Esophagus squamous epithelium (tissue), 5 donors: ENCODE measurements at places on chromosomes 2 and 18. TPM values are rescaled to one million over a fixed set of nuclear protein-coding genes. Genes with fewer than 3 reads are reported as not detected.

DNA sequence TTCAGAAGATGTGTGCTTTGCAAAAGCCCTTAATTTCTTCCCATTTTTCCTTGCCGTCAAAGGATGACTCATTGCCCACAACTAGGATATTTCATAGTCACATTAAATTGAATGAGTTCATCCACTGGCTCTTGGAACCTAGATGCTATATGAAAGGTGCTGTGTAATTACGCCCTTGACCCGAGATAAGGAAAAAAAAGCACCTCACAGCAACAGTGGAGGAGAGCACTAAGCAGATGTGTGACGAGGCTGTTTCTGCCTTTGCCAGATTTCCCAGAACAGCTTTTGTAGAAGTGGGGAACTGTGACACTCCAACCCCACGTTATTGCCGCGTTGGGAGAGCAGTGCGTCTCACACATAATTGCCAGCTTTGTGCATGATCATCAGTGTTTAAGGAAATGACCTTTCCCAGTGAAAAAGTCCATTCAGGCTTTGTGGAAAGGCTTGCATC is 33.3 kb upstream of the TMEM87B start:
- no peak overlapping the region for H3K4me3 ChIP-seq
- no peak overlapping the region for H3K27ac ChIP-seq
- H3K27me3 ChIP-seq = no peaks in the 10 kb centered on the region
- no peaks in the 10 kb centered on the region for H3K36me3 ChIP-seq

DNA sequence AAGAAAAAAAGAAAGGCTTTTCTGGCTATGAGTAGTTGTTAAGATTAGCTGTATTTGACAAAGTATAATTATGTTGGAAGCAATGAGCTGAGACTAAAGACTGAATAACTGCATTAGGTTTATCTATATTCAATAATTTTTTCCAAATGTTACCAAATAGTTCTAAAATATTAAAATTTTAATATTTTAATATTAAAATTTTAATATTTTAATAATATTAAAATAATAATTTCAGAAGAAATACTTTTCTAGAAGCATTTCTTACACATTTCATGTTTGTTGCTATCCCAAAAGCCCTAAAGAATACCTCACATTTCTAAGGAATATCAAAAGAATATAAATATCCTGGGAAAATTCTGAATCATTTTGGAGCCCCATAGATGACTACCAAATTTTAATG is 74.7 kb downstream of the LRP2 start:
- H3K4me1 ChIP-seq = no peaks in the 10 kb centered on the region
- no peaks in the 10 kb centered on the region for H3K36me3 ChIP-seq
- no peak overlapping the region for H3K27ac ChIP-seq
- H3K27me3 ChIP-seq = no peaks in the 10 kb centered on the region
- no peak for DNase-seq
- H3K4me3 ChIP-seq = no peak overlapping the region

DNA sequence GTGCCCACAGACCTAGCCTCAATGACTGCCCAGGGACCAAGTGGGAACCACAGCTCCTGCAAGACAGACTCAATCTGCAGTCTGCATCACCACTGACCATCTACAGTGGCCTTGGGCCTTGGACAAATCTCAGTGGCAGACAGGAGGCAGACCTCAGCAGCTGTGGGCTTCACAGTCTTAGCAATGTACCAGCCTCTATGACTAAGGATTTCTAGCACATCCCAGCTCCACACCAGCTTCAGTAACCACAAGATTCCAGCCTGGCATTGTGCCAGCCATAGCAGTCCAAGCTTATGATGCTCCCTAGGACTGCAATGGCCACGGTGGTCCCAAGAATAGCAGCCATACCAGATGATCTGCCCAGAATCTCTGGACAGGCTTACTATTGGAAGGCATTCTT is 19.6 kb upstream of the WDR75 start:
- no peak overlapping the region for H3K27ac ChIP-seq
- no peaks in the 10 kb centered on the region for H3K36me3 ChIP-seq
- DNase-seq = no peak
- H3K27me3 ChIP-seq = no peaks in the 10 kb centered on the region
- H3K4me3 ChIP-seq = no peak overlapping the region
- no peaks in the 10 kb centered on the region for H3K4me1 ChIP-seq

GRCh38 chr2:66443186-66443978 is 8.5 kb downstream of the MEIS1 start:
- H3K36me3 ChIP-seq = no peaks in the 10 kb centered on the region
- peak overlapping the region; percentile 92 for H3K27ac ChIP-seq
- DNase-seq = no peak
- H3K4me3 ChIP-seq = peak overlapping the region; percentile 72

SERPINB11 gene
- 13.5 TPM for total RNA-seq

GRHL1 gene
- 76.3 TPM for total RNA-seq

GRCh38 chr18:11565716-11566115 is 43.7 kb upstream of the SLC35G4 start:
- H3K4me3 ChIP-seq = no peak overlapping the region
- no peaks in the 10 kb centered on the region for H3K36me3 ChIP-seq
- no peak for DNase-seq
- H3K27me3 ChIP-seq = peaks cover 5% of the 10 kb centered on the region
- H3K4me1 ChIP-seq = no peaks in the 10 kb centered on the region

SP140 gene
- 0.92 TPM for total RNA-seq

SCRN3 gene
- 15.1 TPM for total RNA-seq

DNA sequence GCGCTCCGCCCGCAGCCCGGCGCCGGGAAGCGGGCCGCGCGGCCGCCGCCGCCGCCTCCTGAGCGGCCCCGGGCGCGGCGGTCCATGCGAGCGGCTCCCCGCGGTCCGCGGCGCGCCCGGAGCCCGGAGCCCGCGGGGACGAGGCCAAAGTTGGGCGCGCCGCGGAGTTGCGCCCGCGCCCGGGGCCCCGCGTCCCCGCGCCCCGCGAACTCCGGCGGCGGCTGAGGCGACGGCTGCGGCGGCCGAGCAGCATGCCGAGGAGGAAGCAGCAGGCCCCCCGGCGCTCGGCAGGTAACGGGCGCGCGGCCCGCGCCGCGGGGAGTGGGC is 992 bp downstream of the TSHZ1 start:
- H3K27me3 ChIP-seq = no peaks in the 10 kb centered on the region
- peak overlapping the region; percentile 94 for H3K27ac ChIP-seq
- peak overlapping the region; percentile 96 for H3K4me3 ChIP-seq
- DNase-seq = no peak
- no peaks in the 10 kb centered on the region for H3K36me3 ChIP-seq

TXNDC9 gene
- total RNA-seq = 32.8 TPM

GRCh38 chr2:48845684-48846083 is 90.2 kb upstream of the LHCGR start:
- DNase-seq = no peak
- no peaks in the 10 kb centered on the region for H3K36me3 ChIP-seq

- peaks cover 22% of the 10 kb centered on the region for H3K27me3 ChIP-seq
- H3K36me3 ChIP-seq = no peaks in the 10 kb centered on the region
- H3K27ac ChIP-seq = peak overlapping the region; percentile 47
- no peaks in the 10 kb centered on the region for H3K4me1 ChIP-seq
Observed at GRCh38 chr2:42053791-42054701, 6.2 kb downstream of the PKDCC start.

- no peaks in the 10 kb centered on the region for H3K27me3 ChIP-seq
- no peaks in the 10 kb centered on the region for H3K4me1 ChIP-seq
- no peak for DNase-seq
- no peaks in the 10 kb centered on the region for H3K36me3 ChIP-seq
- H3K4me3 ChIP-seq = no peak overlapping the region
- H3K27ac ChIP-seq = no peak overlapping the region
Observed at GRCh38 chr2:67032076-67032475, 365.1 kb upstream of the ETAA1 start.

- no peak for DNase-seq
- peaks cover 43% of the 10 kb centered on the region for H3K4me1 ChIP-seq
- no peaks in the 10 kb centered on the region for H3K36me3 ChIP-seq
- H3K4me3 ChIP-seq = no peak overlapping the region
- H3K27me3 ChIP-seq = no peaks in the 10 kb centered on the region
Observed at GRCh38 chr2:20648831-20649230, 2.1 kb downstream of the HS1BP3 start.

MYO7B gene
- total RNA-seq = not detected

- no peak overlapping the region for H3K27ac ChIP-seq
- no peak for DNase-seq
- no peaks in the 10 kb centered on the region for H3K36me3 ChIP-seq
- no peaks in the 10 kb centered on the region for H3K4me1 ChIP-seq
- H3K4me3 ChIP-seq = no peak overlapping the region
Observed at GRCh38 chr18:26215247-26215970, 10.8 kb upstream of the TAF4B start.

DNA sequence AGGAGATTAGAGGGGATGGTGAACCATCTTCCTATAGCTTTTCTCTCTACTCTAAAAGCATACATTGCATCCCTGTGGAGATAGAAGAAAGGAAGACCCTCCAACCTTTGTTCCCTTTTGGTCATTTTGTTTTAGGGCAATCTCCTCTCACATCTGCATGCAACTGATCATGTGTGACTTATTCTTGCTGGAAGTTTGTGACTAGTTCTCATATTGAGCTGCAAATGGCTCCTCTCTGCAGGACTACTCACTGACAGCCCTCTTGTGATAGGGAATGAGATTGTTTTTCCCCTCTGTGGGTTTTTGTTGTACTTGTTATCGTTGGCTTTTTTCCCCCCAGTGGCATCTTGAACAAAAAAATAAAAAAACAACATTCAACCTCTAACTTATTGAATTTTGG is 416.0 kb upstream of the CNTNAP5 start:
- H3K36me3 ChIP-seq = no peaks in the 10 kb centered on the region
- no peaks in the 10 kb centered on the region for H3K4me1 ChIP-seq
- H3K4me3 ChIP-seq = no peak overlapping the region
- no peak overlapping the region for H3K27ac ChIP-seq
- no peak for DNase-seq

DNA sequence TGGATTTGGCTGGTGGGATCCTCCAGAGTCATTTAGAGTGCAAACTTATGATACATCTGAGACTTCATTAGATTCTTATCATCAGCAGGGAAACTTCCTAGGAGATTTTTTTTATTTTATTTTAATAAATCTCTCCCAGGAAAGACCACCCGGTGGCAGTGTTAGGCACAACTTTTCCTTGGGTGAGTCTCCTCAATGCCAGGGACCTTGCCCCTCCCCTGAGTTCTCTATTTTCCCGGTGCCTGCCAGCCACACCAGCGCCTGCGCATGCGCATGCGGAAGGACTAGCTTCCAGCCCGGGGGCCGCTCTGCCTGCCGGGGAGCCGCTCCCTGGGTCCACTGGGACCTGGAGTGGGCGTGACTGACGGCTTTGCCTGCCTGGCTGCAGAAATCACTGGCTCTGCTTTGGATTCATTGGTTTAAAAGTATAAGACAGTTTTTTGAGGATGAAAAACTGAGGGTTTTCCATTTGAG is 86.6 kb downstream of the TMEM182 start:
- DNase-seq = no peak
- peaks cover 15% of the 10 kb centered on the region for H3K27me3 ChIP-seq
- no peaks in the 10 kb centered on the region for H3K4me1 ChIP-seq
- H3K4me3 ChIP-seq = no peak overlapping the region
- no peak overlapping the region for H3K27ac ChIP-seq

DNA sequence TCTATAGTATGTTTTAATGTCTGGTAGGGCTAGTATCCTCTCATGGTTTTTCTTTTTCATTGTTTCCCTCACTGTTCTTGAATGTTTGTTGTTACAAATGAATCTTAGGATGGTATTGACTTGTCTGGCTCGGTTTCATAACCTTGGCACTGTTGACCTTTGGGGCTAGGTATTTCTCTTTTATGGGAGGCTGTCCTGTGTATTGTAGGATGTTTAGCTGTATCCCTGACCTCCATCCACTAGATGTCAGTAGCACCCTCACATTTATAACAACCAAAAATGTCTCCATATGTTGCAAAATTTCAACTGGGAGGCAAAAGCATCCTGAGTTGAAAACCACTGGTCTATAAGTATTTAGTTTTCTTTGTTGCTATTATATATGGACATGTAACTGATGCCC is 7.0 kb upstream of the AOX1 start:
- no peak overlapping the region for H3K4me3 ChIP-seq
- no peaks in the 10 kb centered on the region for H3K36me3 ChIP-seq
- no peak overlapping the region for H3K27ac ChIP-seq
- no peaks in the 10 kb centered on the region for H3K4me1 ChIP-seq

DNA sequence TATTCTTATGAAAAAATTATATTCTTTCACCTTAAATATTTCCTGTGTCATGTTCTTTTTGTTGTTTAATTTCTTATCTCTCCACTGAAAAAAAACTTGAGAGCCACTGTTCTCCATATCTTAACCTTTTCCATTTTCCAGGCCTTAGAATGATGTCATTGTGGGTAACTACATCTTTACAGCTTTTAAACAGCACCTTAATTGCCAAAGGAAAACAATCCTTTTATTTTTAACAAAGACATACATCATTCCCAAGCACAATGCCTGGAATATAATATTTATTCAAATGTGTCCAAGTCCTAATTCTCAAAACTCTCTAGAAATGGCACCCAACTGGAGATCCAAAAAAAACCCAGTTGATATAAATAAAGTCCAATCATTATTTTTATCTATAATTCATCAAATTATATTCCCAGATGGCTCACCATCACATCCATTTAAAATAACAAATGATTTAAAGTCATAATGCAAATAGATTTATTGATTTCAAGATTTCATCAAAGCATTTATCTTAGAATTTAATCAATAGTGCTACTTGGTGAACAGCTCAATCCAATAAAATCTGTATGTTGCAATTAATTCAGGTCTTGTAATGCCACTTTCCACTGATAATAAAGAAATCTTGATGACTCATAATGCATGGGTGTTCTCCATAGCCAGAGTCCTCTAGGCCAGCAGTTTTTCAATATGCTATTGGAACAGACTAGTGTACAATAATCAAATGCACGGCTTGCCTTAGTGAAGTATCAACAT is 107.1 kb upstream of the MAPRE2 start:
- no peaks in the 10 kb centered on the region for H3K36me3 ChIP-seq
- no peaks in the 10 kb centered on the region for H3K4me1 ChIP-seq
- no peak for DNase-seq
- H3K27ac ChIP-seq = no peak overlapping the region
- H3K27me3 ChIP-seq = no peaks in the 10 kb centered on the region

DNA sequence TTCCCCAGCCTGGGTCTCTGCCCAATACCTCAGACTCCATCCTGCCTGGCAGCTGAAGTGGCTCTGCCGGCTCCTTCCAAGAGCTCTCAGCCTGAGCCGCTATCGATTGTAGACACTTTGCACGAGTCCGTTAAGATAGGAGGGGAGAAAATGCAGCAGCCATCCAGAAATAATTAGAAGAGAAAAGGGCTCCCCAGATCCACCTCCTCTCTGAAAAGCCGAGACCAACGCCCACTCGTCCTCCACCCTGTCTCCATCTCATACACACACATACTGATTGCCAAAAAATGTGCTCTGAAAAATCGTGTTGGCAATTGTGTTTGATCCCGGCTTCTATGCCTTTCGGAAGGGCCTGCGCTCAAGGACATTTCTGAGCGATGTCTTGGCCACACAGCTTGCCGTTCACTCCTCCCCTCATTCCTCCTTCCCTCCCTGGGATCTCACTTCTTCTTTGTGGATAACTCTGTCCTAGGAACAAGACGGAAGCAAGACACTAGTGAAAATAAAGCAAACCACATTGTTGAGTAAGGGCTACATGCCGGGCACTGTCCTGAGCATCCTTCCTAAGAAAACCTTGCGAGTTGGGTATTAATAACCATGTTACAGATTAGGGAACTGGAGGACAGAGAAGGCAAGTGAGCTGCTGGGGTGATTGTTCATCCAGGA is 372.8 kb upstream of the MYT1L start:
- no peaks in the 10 kb centered on the region for H3K36me3 ChIP-seq
- no peaks in the 10 kb centered on the region for H3K27me3 ChIP-seq
- no peaks in the 10 kb centered on the region for H3K4me1 ChIP-seq
- no peak overlapping the region for H3K27ac ChIP-seq
- DNase-seq = no peak

GKN2 gene
- total RNA-seq = not detected

ALK gene
- total RNA-seq = 0.19 TPM

- H3K27ac ChIP-seq = peak overlapping the region; percentile 66
- no peak overlapping the region for H3K4me3 ChIP-seq
- no peaks in the 10 kb centered on the region for H3K27me3 ChIP-seq
- H3K4me1 ChIP-seq = peaks cover 58% of the 10 kb centered on the region
Observed at GRCh38 chr18:63284827-63285733, 34.5 kb downstream of the BCL2 start.
